ENCODE measurements at places on chromosomes 4 and X. TPM values are rescaled to one million over a fixed set of nuclear protein-coding genes. Genes with fewer than 3 reads are reported as not detected.

DNA sequence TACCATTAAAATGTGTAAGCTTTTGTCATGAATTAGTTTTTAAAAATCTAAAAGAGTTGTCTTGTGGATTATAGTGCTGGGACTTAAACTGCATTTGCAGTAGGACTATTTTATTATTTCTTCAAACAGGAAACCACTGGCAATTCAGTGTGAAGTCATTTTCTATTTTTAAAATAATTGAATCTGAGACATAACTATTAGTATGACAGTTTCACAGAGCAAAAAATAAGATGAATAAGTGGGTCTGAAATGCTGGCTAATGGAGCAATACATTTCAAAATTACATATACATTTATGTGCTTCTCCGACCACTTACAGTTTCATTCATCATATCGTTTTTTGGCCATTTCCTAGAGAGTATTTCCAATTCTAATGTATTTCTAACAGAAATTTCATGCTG is 75.3 kb upstream of the RAPGEF2 start:
- no peaks in the 10 kb centered on the region for H3K4me1 ChIP-seq
- H3K36me3 ChIP-seq = no peaks in the 10 kb centered on the region
- H3K4me3 ChIP-seq = no peak overlapping the region
- DNase-seq = no peak
- H3K27me3 ChIP-seq = no peaks in the 10 kb centered on the region

The CT45A5 gene
- not detected for total RNA-seq

GRCh38 chrX:97117572-97117971 is 233.9 kb downstream of the RPA4 start:
- no peaks in the 10 kb centered on the region for H3K4me1 ChIP-seq
- no peak overlapping the region for H3K4me3 ChIP-seq
- H3K36me3 ChIP-seq = peaks cover 10% of the 10 kb centered on the region
- no peak overlapping the region for H3K27ac ChIP-seq
- no peak for DNase-seq

GRCh38 chrX:21379991-21380390 is 5.8 kb downstream of the CNKSR2 start:
- H3K27me3 ChIP-seq = no peaks in the 10 kb centered on the region
- no peak for DNase-seq
- peaks cover 4% of the 10 kb centered on the region for H3K4me1 ChIP-seq
- H3K4me3 ChIP-seq = no peak overlapping the region

- H3K4me1 ChIP-seq = peaks cover 4% of the 10 kb centered on the region
- H3K4me3 ChIP-seq = no peak overlapping the region
- no peak overlapping the region for H3K27ac ChIP-seq
These were observed 31.8 kb downstream of the USP53 start for GRCh38 chr4:119244344-119244743.

DNA sequence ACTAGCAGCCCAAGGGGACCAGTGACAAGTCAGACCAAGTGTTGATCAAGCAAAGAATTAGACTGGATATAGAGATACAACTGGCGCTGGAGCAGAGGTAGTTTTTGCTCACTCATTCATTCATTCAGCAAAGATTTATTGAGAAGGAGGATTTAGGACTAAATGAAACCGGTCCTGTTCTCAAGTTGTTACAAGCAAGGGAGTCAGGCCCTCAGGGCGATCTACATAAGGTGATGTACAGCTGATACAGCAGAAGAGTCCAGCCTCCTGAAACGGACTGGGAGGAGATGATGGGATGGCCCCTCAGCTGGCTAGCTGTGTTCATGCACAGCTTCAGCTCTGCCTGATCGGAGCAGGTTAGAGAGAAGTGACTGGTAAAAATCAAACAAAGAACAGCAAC is 242.4 kb downstream of the FBXW7 start:
- no peaks in the 10 kb centered on the region for H3K4me1 ChIP-seq
- H3K27me3 ChIP-seq = no peaks in the 10 kb centered on the region

The UGT2B15 gene
- 51.0 TPM for total RNA-seq

GRCh38 chr4:159516556-159517140 is 413.8 kb downstream of the RAPGEF2 start:
- no peak overlapping the region for H3K4me3 ChIP-seq
- H3K27me3 ChIP-seq = no peaks in the 10 kb centered on the region
- H3K4me1 ChIP-seq = no peaks in the 10 kb centered on the region
- H3K27ac ChIP-seq = no peak overlapping the region
- H3K36me3 ChIP-seq = no peaks in the 10 kb centered on the region

- no peak overlapping the region for H3K4me3 ChIP-seq
- no peaks in the 10 kb centered on the region for H3K4me1 ChIP-seq
- no peaks in the 10 kb centered on the region for H3K36me3 ChIP-seq
- no peaks in the 10 kb centered on the region for H3K27me3 ChIP-seq
These were observed 519.3 kb upstream of the CXorf51A start for GRCh38 chrX:147333821-147334220.

- H3K27me3 ChIP-seq = no peaks in the 10 kb centered on the region
- no peak overlapping the region for H3K27ac ChIP-seq
- no peak for DNase-seq
- H3K4me3 ChIP-seq = no peak overlapping the region
- H3K4me1 ChIP-seq = no peaks in the 10 kb centered on the region
- no peaks in the 10 kb centered on the region for H3K36me3 ChIP-seq
These were observed 85.6 kb downstream of the ZNF330 start for GRCh38 chr4:141306331-141306730.

The GCNA gene
- 18.3 TPM for total RNA-seq

GRCh38 chr4:41586675-41587225 is 48.8 kb downstream of the LIMCH1 start:
- no peak for DNase-seq
- no peak overlapping the region for H3K4me3 ChIP-seq
- H3K36me3 ChIP-seq = no peaks in the 10 kb centered on the region
- H3K27me3 ChIP-seq = no peaks in the 10 kb centered on the region
- peaks cover 4% of the 10 kb centered on the region for H3K4me1 ChIP-seq

The ARSJ gene
- total RNA-seq = 7.1 TPM

GRCh38 chr4:89337681-89338080 is 30.1 kb upstream of the GPRIN3 start:
- no peak overlapping the region for H3K4me3 ChIP-seq
- no peaks in the 10 kb centered on the region for H3K36me3 ChIP-seq
- no peak overlapping the region for H3K27ac ChIP-seq
- no peaks in the 10 kb centered on the region for H3K4me1 ChIP-seq
- no peak for DNase-seq
- H3K27me3 ChIP-seq = no peaks in the 10 kb centered on the region

The GABRQ gene
- not detected for total RNA-seq

The IQSEC2 gene
- total RNA-seq = 7.3 TPM

DNA sequence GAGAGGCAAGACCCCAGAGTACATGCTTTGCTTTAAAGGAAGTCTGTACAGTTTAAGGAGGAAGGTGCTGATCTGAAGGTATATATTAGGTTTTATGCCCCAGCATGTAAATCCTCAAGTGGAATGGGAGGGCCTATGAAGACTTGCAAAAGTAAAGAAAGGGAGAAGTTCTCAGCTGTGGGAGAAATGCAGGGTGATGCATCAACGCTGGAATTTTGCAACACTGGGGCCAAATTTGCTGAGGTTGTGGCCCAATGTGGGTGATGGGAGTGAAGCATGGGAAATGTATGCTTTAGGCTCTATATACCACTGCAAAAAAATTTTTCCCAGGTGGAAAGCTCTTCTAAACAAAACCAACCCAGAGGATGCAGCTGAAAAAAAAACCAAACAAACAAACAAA is 33.8 kb upstream of the GPR174 start:
- no peak overlapping the region for H3K27ac ChIP-seq
- no peak for DNase-seq
- no peaks in the 10 kb centered on the region for H3K27me3 ChIP-seq
- no peaks in the 10 kb centered on the region for H3K36me3 ChIP-seq
- no peaks in the 10 kb centered on the region for H3K4me1 ChIP-seq

- no peaks in the 10 kb centered on the region for H3K36me3 ChIP-seq
- H3K27me3 ChIP-seq = no peaks in the 10 kb centered on the region
- no peaks in the 10 kb centered on the region for H3K4me1 ChIP-seq
- H3K27ac ChIP-seq = no peak overlapping the region
These were observed 121.1 kb upstream of the PPARGC1A start for GRCh38 chr4:24010994-24011393.

The DHX15 gene
- total RNA-seq = 400 TPM

- peaks cover 15% of the 10 kb centered on the region for H3K27me3 ChIP-seq
- no peak overlapping the region for H3K4me3 ChIP-seq
- no peak for DNase-seq
- peaks cover 6% of the 10 kb centered on the region for H3K4me1 ChIP-seq
- no peaks in the 10 kb centered on the region for H3K36me3 ChIP-seq
- H3K27ac ChIP-seq = no peak overlapping the region
These were observed 4.4 kb downstream of the FRMPD4 start for GRCh38 chrX:12142661-12143060.

DNA sequence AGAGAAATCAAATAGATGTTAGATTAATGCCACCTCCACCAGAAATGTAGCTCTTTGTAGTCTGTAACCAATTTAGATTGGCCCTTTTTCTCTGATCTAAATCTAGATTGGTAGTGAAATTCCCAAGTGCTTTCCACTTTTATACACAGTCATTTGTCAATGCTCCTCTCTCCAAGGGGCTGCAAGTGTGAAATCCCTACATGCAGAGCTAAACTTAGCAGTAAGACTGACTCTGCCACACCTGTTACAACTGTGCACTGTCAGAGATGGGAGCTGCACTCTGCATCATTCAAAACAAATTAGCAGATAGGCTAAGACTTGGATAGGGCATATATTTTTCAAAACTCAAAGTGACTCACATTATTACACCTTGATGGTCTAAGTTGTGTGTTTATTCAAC is 9.1 kb downstream of the SERTM2 start:
- no peaks in the 10 kb centered on the region for H3K27me3 ChIP-seq
- no peak for DNase-seq
- H3K4me3 ChIP-seq = no peak overlapping the region

DNA sequence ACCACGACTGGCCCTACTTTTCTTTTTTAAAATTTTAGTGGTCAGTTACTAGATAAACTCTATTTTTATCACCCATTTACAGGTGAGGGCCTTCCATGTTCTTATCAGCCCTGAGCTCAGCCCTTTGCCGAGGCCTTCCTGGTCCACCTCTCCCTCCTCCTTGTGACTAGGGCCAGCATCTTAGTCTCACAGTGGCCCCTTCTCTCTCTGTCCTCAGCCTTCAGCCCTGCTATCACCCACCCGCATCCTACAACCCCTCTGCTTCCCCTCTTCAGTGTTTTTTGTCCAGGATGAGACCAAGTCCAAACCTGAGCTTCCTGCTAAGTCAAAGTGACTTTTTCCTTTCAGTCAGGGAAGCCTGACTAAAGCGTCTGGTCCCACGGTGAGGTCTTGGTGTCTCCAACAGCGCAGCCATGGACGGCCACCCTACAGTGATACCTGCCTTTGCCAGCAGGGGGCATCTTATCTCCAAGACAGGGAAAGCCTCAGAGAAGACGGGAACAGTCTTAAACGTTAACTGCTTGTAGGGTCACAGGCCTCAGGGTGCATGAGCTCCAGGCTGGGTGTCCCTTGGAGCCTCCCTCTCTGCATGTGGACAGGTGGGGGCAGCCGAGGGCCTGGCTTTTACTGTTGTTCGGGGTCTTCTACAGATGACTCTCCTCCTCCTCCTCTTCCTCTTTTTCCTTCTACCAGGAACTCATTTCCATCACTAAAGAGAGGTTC is 11.7 kb upstream of the GAGE10 start:
- peaks cover 23% of the 10 kb centered on the region for H3K27me3 ChIP-seq
- H3K27ac ChIP-seq = no peak overlapping the region
- no peaks in the 10 kb centered on the region for H3K4me1 ChIP-seq
- DNase-seq = peak; percentile 69

Measured in stomach (tissue), 19 donors.